ENCODE measurements at places on chromosomes 3 and 15. TPM values are rescaled to one million over a fixed set of nuclear protein-coding genes. Genes with fewer than 3 reads are reported as not detected.

DNA sequence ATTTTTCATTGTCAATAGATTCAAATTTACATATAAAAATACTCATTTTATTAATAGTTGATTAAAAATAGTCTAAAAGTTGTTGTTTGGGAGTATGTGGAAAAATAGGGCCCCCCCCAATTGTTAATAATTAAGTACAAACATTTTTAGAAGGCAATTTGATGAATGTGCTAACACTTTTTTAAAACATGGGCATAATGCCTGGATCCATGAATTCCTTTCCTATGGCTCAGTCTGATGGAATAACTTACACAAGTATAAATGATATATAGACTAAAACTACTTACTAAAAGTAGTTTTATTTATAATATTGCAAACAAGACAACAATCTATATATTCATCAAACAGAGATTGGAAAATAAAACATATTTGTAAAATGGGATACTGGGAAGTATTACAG is 247.2 kb upstream of the LRRN1 start:
- DNase-seq: no peak

- DNase-seq: no peak
Observed at GRCh38 chr3:46898321-46899150, 21.0 kb downstream of the PTH1R start.

GRCh38 chr3:194466761-194467356 is 19.9 kb downstream of the ATP13A3 start:
- no peak for DNase-seq

- peak; percentile 19 for DNase-seq
Observed at GRCh38 chr3:5160940-5161858, 26.3 kb upstream of the EDEM1 start.

GRCh38 chr3:136730595-136731273 is 21.4 kb downstream of the STAG1 start:
- DNase-seq: no peak

- DNase-seq: no peak
Observed at GRCh38 chr3:171792531-171792930, 17.8 kb downstream of the PLD1 start.

GRCh38 chr3:62088472-62089104 is 284.8 kb downstream of the FEZF2 start:
- no peak for DNase-seq

DNA sequence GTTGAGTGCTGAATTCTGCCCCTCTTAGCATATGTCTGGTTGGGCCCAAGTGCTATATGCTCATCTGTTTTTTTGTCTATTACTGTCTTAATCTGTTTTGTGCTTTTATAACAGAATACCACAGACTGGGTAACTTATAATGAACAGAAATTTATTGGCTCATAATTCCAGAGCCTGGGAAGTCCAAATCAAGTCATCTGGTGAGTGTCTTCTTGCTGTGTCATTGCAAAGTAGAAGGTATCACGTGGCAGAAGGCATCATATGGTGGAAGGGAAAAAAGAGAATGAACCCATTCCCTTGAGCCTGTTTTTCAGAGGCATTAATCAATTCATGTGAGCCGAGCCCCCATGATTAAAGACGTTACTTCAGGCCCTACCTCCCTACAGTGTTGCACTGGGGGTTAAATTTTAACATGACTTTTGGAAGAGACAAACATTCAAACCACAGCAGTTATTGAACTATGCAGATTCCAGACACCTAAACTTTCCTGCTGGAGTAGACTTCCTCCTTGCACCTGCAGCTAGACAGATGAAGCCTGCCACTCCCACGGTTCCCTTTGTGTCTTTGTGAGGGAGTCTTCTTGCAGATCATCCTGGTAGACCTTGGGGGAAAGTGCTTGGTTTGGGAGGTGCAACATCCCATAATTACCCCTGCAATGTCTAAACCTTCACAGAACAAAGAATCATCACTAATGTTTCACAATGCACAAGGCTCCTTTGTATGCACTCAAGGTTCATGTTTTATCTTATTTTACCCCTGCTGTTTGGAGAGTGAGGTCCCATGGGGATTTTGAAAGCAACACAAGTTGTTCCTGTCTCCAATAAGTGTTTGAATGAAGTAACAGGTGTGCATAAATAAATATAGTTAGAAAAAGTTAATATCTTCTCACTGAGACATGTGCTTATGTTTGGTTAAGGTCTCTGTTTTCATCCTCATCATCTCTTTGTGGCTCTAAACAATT is 64.7 kb upstream of the XCR1 start:
- no peak for DNase-seq

DNA sequence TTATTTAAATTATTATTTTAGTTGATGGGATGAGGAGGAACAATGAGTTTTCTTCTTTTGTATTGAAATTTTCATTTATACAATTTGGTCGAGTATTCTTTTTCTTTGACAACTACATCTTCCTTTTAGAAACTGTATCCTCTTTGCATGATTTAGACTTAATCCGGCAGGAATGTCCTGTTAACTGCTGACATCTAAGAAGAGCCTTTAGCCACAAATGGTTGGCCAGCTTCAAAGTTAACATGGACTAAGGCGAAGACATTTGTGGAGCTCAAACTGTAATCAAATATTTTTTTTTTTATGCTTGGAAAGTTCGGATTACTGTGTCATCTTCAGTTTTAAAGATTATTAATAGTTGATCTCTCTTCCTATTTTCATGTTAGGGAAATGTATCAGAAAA is 43.2 kb downstream of the RIOX2 start:
- no peak for DNase-seq

DNA sequence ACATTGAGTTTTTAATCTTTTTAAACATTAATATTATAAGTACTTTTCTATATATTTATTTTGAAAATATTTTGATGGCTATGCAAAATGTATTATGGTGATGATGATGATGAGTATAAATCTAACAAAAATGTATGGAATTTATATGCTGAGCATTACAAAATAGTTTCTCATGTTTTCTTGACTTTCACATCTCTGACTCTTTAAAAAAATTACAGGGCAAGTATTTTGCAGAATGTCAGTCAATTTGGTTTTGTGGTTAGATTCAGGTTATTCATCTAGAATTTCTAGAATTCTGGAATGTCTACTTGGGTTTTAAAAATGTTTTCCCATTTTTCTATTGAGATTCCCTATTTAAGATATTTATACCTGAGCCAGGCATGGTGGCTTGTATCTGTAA is 41.7 kb upstream of the ANP32A start:
- no peak for DNase-seq

DNA sequence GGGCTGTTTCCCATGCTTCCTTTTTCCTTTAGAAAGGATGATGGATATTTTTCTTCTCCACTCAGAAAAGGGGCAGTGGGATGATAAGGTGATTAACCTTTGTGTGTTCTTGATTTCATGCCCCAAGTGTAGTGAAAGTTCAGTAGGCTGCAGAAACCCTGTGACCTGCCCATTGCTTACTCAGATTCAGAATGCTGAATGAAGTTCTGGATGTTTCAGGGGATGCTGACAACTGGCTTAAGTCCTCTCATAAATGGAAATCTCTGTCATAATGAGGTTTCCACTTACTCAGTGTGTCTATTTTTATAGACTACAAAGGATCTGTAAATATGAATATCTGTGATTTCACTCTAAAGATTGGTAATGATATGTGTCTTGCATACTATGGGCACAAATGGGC is 471.3 kb upstream of the TPRG1 start:
- no peak for DNase-seq

GRCh38 chr3:159866201-159866746 is 122.4 kb upstream of the IL12A start:
- DNase-seq: no peak

- peak; percentile 35 for DNase-seq
Observed at GRCh38 chr15:36323615-36324014, 255.8 kb upstream of the CDIN1 start.

GRCh38 chr3:55641964-55642363 is 154.9 kb upstream of the WNT5A start:
- DNase-seq: no peak

DNA sequence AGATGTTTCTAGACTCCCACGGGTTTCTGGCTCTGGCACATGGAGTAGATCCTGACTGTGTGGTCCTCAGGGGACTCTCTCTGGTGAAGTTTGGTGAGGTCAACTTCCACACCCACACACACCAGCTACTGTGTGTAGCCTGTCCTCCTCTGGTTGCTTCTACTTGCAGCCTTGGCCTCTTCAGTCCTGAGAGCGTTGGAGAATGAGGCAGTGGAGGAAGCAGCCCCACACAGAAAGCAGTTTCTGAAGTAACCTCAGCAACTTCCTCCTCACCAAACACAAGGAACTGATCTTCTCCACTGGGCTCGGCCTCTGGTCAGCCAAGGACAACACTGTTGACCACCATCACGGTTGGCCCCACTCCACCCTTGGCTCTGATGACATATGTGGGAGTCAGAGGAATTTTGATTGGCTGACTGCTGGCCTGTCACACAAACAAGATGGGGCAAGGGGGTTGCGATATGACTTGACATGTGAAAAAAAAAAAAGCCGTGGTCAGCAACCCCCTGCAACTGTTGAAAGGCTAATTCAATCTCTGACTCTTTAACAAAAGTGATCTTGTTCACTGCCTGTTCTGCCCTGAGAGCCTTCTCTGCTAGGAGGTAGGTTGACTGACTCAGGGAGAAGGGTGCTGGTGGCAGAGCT is 19.6 kb downstream of the CD86 start:
- DNase-seq: no peak

- DNase-seq: no peak
Observed at GRCh38 chr15:45182996-45183395, 4.8 kb downstream of the SHF start.

DNA sequence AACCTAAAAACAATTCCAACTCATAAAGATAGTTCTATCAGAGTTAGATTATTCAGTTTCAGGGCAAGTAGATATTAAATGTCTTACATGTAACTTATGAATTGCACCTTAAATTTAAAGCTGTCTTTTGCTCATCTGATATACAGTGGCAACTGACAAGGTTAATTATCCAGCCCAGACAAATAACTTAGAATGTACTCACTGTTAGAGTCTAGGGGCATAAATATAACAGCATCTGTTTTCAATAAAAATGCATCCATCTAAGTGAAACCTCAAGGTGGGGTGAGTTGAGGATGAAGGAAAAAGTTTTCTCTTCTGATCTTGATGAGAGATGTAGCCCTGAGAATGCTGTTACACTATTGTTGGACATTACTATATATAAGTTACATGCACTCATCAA is 112.6 kb downstream of the FBN1 start:
- peak; percentile 12 for DNase-seq

DNA sequence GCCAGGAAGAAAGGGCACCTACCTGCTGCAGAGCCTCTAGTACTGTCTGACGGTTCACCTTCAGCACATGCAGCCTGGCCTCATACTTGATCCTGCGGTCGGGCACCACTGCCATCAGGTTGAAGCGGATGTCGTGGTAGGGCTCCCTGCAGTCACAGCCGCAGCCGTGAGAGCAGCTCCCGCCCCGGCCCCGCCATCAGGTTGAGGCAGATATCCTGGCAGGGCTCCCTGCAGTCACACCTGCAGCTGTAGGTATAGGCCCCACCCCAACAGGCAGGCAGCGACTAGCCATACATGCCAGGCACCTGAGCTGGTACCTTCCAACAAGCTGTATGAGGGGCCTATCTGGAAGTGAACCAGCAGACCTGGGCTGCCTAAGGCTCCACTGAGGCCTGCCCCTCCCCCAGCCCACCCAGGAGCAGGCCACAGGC is 38.7 kb downstream of the SEMA3G start:
- DNase-seq: no peak

GRCh38 chr3:88219138-88219792 is 69.5 kb downstream of the C3orf38 start:
- DNase-seq: peak; percentile 10

DNA sequence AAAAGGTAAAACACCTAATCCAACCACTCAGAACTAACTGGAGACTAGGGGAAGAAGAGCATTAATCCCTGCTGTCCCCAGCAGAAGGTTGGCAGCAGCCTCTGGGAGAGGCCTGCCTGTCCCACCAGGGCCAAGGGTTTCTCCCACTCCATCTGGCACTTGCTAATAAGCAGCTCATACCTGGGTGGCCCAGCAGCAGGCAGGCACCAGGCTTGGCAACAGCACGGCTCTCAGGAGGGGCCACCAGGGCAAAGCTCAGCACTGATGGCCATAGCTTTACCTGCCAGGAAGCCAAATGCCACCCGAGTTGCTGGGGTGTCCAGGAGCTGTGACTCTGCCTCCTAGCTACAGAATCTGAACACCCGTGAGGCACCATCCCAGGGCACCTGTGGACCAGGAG is 58.3 kb downstream of the BOC start:
- no peak for DNase-seq

DNA sequence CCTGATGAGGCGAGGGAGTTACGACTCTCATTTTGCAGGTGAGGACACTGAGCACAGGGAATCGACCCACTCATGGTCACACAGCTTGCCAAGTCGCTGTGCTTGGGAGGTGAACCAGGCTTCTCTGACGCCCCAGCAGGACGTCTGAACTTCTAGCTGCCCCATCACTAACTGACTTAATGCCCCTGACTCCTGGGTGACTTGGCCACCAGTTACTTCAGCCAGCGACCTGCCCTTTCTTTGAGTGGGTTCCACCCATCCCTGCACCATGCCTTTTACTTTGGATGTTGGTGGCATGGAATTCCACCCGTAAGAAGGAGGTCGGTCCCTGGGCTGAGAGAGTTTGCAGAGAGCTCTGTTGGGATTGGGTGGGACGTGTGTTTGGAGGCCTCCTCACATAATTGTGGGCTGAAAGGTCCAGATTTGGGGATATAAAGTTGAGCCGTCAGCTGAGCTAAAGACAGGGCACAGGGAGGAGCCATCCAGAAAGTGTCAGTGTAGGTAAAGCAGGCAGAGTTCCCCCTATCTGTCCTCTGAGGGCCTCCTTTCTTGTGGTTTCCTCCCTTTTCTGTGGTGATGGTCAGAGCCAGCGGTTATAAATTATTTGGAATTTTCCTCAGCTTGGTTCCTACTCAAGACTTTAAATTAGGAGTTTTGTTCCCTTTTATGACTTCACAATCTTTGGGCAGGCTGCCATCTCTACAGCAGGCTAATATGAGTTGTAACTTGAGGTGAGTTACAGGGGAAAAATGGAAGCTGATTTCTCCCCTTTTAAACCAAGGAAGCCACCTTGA is 55.0 kb downstream of the FLNB start:
- DNase-seq: peak; percentile 78

- no peak for DNase-seq
Observed at GRCh38 chr3:194423317-194423716, 24.3 kb upstream of the GP5 start.

GRCh38 chr15:75455982-75456531 is 4.6 kb upstream of the SIN3A start:
- peak; percentile 47 for DNase-seq

DNA sequence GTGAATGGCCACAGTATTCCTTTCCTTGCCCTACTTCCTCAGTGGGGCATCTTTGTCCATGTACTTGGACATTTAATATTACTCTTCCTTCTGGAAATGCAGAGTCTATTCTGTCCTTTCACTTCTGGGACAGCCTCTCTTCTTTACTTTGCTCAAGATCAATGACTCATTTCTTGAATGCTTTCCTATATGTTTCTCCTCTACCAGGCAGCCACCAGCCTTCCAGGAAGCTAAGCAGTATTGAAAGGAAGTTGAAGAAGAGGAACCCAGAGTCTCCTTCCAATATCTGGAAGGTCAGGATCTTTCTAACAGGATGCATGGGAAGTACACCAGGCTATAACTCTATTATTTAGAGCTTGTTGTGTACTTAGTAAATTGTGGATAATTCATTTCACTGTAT is 182.8 kb downstream of the CD47 start:
- DNase-seq: no peak

The CLDN18 gene
- total RNA-seq: not detected

The CERS3 gene
- not detected for total RNA-seq

The LSAMP gene
- not detected for total RNA-seq

The VPS13C gene
- total RNA-seq: 19.7 TPM

The PRTG gene
- total RNA-seq: 2.1 TPM

The SCN11A gene
- not detected for total RNA-seq

The SLC41A3 gene
- 58.1 TPM for total RNA-seq

The FSIP1 gene
- total RNA-seq: 1.6 TPM

The CACNA2D3 gene
- 0.37 TPM for total RNA-seq

The TRPM1 gene
- not detected for total RNA-seq
